ENCODE measurements at places on chromosomes 7 and 10.

GRCh38 chr10:111646021-111646420 is 537.5 kb downstream of the GPAM start:
- no peak for DNase-seq

- DNase-seq: no peak
These were observed 76.1 kb downstream of the DGKB start for GRCh38 chr7:14826426-14826825.

DNA sequence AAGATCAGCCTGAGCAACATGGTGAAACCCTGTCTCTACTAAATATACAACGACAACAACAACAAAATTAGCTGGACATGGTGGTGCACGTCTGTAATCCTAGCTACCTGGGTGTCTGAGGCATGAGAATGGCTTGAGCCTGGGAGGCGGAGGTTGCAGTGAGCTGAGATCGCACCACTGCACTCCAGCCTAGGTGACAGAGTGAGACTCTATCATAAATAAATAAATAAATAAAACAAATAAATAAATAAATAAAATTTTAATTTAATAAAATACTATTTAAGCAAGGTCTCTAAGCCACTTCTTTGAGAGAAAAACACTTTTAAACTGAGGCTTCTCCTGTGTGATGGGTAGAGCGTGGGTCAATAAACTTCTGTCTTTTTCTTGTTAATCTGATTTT is 38.3 kb downstream of the MICU1 start:
- no peak for DNase-seq

DNA sequence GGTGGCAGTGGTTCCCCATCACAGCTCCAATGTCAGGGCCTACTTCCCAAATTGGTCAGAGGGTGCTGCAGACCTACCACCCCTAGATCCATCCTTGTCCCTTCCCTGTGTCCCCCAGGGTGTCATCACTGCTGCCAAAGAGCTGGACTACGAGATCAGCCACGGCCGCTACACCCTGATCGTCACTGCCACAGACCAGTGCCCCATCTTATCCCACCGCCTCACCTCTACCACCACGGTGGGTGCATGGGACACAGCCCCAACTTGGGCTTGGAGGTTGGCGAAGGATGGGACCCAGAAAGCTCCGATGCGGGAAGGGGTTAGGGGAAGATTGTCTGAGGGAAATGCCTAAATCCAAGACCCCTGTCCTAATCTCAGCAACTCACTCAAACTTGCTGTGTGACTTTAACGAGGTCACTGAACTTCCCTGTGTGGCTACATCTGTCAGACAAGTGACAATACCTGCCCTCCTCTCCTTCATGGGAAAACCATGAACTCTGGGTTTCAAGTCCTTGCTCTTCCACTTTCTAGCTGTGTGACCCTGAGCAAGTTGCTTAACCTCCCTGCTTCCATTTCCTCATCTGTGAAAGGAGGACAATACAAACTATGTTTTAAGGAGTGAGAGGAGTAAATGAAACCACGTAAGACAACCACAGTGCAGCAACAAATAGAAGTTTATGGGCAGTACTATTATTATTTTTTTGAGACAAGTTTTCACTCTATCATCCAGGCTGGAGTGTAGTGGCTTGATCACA is 4.9 kb upstream of the VSIR start:
- no peak for DNase-seq

DNA sequence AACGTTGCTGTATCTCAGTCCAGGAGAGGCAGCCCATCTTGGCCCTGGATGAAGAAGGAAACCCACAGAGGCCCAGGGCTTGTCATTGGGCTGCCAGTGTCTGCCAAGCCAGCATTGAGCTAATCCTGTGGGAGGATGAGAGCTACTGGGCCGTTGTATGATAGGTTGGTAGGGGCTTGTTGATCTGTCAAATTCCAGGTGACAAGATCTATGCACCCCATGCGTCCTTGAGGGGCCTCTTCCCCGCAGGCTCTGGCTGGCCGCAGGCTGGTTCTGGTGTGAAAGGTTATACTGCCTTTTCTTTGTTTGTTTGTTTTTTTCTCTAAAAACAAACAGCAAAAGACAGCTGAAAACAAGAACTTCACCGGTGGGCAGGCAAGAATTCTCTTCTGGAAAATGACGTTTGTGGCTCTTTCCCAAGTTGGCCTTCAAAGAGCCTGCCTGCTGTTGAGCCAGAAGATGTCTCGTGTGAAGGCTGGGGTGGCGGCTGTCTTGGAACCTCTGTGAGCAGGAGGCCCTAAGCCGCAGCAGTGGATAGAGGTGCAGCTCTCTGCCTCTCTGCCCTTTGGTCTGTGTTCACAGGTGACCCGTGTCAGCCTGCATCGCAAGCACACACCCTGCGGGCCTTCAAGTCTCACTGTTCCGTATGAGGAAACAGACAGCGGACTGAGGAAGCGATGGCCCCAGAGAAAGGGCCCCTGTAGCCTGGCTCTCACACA is 23.3 kb downstream of the CYP17A1 start:
- no peak for DNase-seq

DNA sequence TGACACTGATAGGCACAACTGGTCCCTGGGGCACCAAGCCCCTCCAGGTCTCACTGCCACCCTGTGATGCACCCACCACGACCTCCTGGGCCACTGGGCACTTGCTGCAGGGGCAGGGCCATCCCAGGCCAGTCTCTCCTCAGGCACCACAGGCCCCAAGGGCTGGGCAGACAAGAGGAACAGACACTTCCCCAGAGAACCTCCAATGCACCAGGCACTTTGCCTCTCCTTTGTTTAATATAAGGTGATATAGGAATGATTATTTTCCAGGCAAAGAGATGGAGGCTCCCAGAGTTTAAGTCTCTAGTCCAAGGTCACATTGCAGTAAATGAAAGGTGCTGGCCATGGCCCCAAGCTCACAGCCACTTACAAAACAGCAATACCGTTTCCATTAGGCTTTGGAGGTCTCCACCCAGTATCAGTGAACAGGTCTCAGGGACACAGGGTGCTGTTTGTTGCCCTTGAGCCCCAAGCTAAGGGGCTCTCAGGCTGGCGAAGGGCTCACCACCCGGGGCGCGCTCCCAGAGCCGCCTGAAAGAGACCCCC is 4.5 kb downstream of the DEPP1 start:
- DNase-seq: no peak

GRCh38 chr7:14389181-14389591 is 399.7 kb upstream of the ETV1 start:
- DNase-seq: no peak

Measured in activated T-helper 2 cell treated with anti-CD3 and anti-CD28 coated beads, Interferon-gamma antibody, Interleukin-2, Interleukin-4, amounts not matched to agents 10 μg/mL and 5 μg/mL and 100 μg/mL, durations not matched to agents 14 hours and 24 hours and 36 hours (primary cell).